ENCODE measurements at places on chromosomes 2 and 18.

GRCh38 chr18:67583621-67584020, 67.1 kb upstream of the DSEL start:
- DNase-seq = no peak

- no peak for DNase-seq
These were observed 63.5 kb downstream of the ZDBF2 start for GRCh38 chr2:206337956-206338355.

GRCh38 chr18:74901362-74902146, 303.9 kb downstream of the ZNF407 start:
- DNase-seq = no peak

GRCh38 chr18:9790261-9790660, 82.2 kb downstream of the RAB31 start:
- DNase-seq = no peak

- no peak for DNase-seq
These were observed 27.0 kb downstream of the GREB1 start for GRCh38 chr2:11560806-11561205.

DNA sequence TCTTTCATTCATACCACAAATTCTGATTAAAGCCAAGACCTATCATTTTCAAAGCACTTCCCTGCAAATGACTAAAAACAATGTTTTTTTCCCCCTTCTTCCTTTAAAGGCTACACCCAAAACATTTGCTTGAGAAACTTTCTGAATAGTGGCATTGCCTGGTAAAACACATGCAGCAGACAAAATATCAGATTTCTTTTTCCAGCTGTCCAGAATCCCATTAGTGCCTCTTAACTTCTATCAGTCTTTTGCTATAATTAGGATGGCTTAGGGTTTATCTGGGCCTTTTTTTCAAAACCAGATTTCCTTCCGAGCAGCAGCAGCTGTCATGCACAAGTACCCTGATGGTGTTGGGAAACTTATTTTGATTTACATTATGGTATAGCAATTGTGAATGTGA, 50.6 kb downstream of the ALPK2 start:
- no peak for DNase-seq

DNA sequence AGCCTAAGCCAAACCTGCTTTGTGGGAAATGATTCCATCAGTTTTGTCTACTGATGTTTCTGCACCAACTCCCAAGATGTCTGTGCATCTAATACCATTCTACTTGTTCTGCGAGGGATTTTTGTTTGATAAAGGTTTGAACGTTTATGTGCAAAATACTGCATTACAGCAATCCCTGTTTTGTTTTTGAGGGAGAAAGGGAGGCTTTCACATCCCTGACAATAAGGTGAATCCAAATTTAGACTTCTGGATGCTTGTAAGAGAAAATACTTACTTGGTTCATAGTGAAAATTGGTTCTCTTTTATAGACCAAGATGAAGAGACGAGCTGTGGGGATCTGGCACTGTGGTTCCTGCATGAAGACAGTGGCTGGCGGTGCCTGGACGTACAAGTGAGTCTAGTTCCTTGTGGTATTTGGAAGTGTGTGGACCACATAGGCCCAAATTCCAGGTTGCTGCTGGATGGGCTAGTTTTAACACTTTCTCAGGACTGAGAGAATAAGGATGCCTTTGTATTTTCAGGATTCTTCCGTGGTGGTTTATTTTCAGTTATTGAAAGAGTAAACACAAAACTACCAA, 1.1 kb downstream of the RPL37A start:
- DNase-seq = no peak

Data from stimulated activated CD4-positive, alpha-beta T cell treated with anti-CD3 and anti-CD28 coated beads, TNF-alpha, amount 100 ng/mL, for 1 hour (primary cell).